ENCODE measurements at places on chromosomes 12 and 14.

DNA sequence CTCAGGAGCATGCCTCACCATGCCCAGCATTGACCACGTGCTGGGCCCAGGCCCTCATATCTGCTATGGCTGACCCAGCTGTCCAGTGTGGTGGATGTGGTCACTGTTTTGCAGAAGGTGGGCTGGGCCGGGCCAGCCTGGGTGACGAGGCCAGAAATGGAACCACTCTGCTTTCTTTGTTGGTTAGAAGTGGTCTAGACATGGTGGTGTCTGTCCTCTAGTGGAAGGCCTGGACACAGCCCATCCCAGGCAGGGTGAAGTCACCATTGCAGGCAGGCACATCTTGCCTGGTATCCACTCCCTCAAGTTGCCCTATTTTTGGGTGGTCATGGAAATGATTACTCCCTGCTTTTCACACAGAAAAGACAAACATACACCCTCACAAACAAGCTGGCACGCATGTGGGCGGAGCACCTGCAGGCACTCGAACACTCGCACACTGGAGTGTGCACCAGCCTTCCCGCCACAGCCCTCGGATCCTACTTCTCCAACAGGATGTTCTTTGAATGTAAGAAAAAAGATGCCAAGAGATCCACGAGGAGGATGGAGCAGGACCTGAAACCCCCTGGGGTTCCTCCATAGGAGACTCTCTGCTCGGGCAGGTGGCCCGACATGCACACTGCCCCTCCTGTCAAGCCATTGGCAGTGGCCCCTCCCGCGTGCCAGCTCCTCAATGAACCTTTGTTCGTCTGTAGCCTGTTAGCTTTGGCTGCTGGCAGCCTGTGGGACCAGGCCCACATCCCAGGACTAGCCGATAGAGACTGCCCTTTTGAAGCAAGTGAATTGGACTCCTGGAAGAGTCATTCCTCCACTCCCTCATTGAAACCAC lies 38.4 kb downstream of the MLXIP start:
- DNase-seq = no peak

DNA sequence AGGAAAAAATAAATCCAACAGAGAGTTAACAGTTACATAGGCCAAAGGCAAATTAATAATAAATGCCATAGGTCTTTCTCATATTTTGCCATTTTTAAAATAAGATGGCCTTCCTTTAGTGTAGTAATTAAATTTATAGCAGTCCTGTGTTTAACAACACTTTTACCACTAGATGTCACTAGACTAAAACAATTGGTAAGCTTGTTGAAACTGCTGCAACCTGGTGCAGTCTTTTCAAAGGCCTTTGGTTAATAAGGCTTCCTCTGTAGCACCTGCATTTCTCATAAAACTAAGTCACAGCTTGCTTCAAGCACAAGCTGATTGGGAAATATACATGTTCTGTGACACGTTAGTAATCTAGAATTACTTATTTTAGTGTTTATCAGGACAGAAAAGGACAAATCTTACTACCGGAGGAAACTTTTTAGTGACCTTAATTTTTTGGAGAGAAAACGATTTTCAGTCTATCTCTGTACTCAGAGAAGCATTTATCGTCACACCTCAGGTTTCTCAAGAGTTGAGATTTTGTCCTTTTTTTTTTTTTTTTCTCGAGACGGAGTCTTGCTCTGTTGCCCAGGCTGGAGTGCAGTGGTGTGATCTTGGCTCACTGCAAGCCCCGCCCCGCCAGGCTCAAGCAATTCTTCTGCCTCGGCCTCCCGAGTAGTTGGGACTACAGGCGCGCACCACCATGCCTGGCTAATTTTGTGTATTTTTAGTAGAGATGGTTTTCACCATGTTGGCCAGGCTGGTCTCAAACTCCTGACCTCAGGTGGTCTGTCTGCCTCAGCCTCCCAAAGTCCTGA lies 20.0 kb downstream of the BORCS5 start:
- DNase-seq = peak; percentile 63

- peak; percentile 4 for DNase-seq
Measured at GRCh38 chr12:119631930-119632678, 35.8 kb upstream of the PRKAB1 start.

DNA sequence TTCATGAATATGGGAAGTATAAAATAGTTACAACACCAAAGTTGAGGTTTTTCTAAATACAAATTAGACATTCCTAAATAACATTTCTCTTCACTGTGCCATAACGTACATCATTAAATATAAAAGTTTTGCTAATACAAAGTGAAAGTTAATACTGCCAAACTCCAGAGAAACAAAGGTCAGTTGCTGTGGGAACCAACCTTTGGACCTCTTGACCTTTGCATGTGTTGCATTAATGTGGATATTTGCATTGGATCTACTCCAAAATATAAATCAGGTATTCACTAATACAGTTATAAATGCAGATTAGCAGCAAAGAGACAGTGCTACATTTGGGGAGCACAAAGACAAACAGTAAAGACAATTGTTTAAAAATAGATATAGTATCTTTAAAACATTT lies 366.0 kb upstream of the USP15 start:
- DNase-seq = no peak

GRCh38 chr14:54108481-54109471 lies 152.2 kb upstream of the BMP4 start:
- DNase-seq = peak; percentile 49

DNA sequence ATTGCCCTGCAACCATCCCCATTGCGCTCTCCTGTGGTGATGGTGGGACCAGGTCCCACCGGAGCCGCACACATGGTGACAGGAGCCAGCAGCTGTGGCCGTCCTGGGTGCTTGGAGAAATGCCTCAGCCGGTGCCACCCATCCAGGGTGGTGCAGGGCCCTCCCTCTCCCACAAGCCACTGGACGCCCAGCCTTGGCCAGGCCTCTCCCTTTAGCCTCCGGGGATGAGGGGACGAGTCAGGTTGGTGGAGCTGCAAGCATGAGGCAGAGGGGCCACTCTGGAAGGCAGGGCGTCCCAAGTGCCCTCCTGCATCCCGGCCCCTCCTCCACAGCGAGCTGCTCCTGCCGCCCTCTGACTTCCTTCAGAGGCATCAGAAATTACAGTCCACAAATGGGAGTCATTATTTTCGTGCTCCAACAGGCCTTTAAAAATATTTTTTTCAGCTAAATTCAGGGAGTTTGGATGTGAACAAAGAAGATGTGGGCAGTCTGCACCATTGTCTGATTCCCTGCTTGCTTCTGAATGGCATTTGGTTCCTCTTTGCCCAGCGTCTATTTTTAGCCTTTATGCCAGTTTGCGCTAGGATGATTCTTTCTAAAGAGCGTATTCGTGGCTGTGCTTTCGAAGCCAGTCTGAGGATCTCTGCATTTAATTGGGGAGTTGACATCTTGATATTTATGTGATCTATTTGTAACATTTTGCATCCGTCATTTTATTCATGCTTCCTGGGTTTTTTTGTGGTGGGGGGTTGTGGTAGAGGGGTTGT lies 189.4 kb downstream of the ADGRD1 start:
- no peak for DNase-seq

- DNase-seq = no peak
Measured at GRCh38 chr12:132162508-132163031, 18.3 kb downstream of the NOC4L start.

GRCh38 chr12:88947486-88948043 lies 367.3 kb upstream of the KITLG start:
- DNase-seq = no peak

DNA sequence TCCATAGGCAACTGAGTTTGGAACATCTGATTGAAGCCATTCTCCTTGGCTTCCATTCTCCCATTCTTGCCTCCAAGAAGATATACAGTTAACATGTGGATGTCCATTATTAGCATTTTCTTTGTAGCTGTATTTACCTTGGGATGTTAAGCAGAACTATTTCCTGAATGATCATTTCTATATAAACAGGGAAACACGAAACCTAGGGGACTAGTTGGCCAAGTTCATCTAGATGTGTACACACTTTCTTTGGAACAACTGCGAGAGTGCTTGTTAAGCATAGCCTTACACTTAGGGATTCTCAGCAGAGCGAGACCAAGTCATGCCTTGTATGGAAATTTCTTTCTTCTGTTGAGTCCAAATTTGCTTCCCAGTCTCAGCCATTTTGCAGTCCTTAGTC lies 42.1 kb downstream of the DRAM1 start:
- DNase-seq = no peak

- no peak for DNase-seq
Measured at GRCh38 chr12:54082397-54082892, 28.8 kb downstream of the HOXC4 start.

DNA sequence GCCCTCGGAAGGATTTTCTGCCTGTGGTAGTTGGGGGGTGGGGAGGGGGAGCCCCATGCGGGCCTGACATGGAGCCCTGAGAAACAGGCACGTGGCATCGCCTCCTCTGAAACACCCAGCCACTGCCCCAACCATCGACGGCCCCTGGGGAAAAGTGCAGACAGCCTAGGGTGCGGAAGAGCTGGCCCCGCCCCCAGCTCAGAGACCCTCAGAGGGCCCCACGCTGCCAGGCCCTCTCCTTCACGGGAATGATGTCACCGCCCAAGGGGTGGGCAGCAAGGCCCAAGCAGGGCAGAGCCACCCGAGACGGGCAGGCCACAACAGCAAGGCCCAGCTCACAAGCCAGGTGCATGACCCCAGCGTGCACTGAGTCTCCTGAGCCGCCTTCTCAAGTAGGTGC lies 26.2 kb downstream of the BEGAIN start:
- DNase-seq = no peak

DNA sequence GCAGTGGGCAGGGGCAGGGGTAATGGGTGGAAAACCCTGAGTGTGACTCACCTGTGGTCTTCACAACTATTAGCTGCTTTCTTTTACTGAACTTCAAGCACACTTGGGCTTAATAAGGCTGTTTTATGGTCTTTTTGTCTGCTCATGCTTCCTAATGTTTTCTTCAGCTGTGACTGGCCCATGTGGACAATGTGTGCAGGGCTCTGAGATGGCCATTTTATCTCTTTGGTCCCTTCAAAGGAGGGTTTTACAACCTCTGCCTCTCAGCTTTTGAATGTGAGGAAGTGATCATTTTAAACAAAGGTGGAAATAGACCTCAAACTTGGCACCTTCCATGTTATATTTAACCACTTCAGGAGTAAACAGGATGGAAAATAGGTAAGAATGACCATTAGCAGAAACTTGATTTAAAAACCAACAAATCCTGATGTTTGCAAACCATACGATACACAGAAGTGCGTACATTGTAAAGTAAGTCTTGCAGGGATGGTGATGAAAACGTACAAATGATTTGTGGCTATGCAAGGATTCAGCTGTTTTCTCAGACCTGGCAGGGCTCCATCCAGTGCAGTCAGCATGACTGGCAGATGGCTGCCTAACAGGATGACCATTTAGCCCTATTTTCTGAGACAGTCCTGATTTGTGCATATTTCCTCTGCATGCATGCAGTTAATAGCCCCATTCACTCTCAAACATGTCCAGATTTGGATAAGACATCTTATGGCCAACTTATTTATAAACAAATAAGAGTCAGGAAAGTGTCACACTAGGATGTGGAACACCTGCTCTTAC lies 103.2 kb downstream of the SLC38A4 start:
- no peak for DNase-seq
